ENCODE measurements at places on chromosomes 1 and 21.

DNA sequence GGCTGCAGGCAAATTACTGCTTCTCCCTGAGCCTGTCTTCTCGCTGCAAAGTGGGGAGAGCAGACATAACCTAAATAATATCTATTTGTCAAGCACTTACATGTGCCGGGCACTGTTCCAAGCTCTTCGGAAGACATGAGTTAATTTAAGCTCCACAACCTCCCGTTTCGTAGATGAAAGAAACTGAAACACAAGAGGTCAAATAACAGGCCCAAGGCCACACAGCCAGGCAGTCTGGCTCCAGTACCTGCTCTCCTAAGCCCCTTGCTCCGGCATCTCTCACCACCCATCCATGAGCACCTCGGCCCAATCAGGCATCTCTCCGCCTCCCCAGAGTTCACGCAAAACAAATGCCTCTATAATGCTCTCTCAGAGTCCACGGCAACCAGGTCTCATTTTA is 65.4 kb downstream of the TAS1R2 start:
- no peak for DNase-seq

GRCh38 chr1:160724465-160725242 is 13.0 kb upstream of the CD48 start:
- DNase-seq: no peak

DNA sequence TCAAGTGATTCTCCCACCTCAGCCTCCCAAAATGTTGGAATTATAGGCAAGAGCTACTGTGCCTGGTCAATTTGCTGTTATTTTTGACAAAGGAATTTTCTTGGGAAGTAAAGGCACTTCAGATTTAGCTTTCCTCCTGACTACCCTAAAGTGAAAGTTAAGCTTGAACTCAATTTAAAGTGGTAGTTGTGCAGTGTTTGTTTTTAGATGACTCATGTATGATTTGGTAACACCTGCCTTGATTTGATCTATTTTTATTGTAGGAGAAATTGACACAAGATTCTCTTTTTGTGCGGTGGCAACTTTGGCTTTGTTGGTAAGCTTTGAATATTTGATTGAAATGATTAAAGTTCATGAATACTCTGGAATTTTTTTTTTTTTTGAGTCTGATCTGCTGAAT is 5.0 kb downstream of the RABGGTB start:
- peak; percentile 60 for DNase-seq

- DNase-seq: peak; percentile 91
Observed at GRCh38 chr1:156128654-156129597, 14.4 kb downstream of the LMNA start.

- DNase-seq: peak; percentile 59
Observed at GRCh38 chr1:61056573-61057439, 25.6 kb upstream of the NFIA start.

DNA sequence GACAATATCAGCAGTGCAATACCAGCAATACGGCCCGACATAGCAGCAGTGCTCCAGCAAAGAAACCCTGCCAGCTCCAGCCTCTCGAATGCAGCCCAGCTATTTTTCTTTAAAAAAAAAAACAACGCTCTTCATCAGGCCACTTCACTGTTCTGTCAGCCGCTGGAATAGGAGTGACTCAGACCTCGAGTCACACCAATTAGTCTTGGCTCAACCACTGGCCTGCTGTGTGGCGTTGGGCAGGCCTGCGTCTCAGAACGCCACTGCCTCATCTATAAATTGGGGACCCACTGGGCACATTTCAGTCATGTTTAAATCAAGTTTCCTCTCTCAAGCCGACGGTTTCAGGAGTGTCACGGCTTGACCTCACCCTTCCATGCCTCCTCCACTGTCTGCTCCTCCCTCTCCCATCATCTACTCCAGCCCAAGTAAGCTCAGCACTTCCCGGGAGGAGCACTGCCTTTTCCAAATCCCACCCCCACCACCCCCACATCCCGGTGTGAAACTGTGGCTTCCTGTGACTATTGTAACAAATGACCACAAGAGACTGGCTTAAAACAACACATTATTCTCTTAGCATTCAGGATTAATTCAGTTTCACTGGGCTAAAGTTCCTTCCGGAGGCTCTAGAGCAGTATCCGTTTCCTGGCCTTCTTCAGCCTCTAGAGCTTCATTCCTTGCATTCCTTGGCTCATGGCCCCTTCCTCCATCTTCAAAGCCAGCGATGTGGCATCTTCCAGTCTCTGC is 71.9 kb upstream of the EFHD2 start:
- DNase-seq: peak; percentile 92

GRCh38 chr1:218443255-218443654 is 98.1 kb downstream of the TGFB2 start:
- no peak for DNase-seq

- DNase-seq: no peak
Observed at GRCh38 chr1:78716186-78716585, 66.6 kb downstream of the IFI44 start.

DNA sequence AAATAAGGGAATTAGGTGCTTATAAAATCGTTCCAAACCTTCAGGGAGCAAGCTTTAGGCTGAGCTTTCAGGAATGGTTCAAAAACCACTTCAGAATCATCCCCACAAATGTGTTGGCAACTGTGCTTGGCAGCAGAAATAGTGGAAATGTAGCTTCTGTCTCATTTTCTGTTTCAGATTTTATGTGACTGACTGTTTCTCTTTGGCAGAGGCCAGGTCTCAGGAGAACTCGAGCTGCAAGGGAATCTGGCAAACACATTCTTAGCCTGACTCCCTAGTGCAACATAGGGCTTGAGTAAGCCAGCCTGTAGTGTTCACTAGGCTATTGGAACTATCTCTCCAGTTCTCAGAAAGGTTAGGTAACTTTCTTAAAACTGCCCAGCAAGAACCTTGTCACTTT is 128.6 kb downstream of the PLA2G4A start:
- peak; percentile 66 for DNase-seq

DNA sequence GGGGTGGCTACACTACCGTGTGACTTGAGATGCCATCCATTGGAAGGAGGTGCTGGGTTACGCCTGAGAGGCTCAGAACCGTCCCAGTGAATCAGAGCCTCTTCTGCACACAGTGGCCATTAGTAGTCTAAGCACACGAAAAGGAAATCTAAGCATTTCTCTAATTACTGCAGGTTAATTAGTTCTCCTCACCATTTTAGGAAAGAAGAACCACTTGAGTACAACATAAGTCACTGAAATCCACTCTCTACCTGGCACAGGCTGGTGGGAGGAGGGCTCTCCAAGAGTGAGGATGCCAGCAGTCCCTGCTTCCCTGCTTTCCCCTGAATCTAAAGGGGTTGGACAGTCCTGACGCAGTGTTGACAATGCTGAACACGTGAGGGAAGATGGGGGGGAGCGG is 606.3 kb downstream of the NPHP4 start:
- no peak for DNase-seq

DNA sequence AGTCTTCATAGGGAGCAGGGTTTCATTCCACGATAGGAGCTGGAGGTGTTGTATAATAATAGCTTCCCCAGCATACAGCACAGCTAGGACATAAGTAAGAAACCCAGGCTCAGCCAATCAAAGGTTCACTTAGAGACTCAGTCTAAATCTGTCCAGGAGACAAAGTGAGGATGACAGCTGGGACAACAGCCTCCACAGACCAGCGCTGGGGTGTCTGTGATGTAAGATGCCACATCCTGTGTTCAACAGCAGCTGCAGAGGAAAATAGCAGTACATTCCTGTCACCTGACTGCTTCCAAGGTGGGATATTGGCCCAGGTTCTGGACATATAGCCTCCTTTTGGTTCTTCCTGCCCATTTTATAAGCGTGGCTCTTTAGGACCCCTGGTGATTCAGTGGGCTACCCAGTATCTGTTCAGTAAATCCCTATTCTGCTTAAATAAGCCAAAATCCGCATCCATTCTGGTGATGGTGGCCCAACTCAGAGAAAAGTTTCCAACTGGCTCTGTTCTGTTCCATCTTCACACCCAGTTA is 176.8 kb upstream of the SYT6 start:
- no peak for DNase-seq

GRCh38 chr21:25885405-25885804 is 150.6 kb downstream of the GABPA start:
- no peak for DNase-seq

DNA sequence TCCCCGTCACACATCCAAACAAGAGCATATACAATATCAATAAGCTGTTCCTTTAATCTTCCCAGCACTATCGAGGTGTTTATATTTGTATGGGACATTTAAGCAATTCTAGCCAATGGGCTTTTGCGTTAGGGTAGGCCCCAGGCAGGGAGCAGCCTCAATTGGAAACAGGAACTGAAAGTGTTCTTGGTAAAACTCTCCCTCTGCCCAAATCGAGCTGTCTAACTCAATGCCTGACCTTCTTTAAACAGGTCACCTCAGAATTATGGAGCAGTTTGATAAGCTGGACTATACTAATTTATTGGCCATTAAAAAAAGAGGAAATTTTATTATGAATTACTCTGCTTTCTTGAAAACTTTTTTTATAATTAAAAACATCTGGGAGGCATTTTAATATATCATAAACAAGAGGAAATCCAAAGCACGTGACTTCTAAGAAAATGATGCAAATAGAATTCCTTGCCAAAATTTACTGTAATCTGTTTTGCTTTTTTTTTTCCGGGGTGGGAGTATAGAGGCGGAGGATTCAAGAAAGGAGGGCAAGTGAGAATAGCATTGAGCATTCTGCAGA is 498.1 kb downstream of the LMO4 start:
- DNase-seq: peak; percentile 90

- peak; percentile 44 for DNase-seq
Observed at GRCh38 chr21:25557180-25557579, 50.1 kb downstream of the MRPL39 start.

DNA sequence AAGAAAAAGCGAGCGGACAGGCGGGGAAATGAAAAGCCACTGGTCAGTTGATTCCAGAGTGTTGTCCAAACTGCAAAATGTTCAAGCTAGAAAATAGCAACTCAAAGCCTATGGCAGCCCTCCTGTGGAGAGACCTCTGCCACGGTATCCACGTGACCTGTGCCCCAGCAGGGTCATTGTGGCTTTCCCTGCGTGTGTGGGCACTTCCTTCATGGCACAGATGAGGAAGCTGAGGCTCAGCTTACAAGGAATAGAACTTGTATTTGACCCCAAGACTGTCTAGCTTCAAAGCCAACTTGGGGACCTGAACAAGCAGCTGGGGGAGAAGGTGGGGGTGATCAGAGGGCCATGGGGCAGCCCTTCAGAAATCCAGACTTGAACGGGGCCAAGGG is 15.6 kb upstream of the PLEKHG5 start:
- DNase-seq: no peak

DNA sequence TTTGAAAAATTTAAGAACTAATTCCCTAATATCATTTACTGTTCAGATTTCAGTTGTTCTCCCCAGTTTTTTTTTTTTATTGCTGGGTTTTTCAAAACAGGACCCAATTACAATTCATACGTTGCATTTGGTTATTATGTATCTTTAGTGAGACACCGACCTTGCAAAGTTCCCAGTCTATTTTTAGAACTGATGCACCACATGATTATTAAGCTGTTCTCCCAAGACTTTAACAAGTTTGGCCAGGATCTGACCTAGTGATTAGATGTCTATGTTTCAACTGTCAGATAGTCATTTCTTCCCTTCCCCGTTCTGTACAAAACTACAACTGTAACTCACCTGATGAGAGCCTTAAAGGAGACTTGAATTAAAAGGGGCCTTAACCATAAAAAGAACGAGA is 7.9 kb downstream of the UBE2T start:
- DNase-seq: no peak

DNA sequence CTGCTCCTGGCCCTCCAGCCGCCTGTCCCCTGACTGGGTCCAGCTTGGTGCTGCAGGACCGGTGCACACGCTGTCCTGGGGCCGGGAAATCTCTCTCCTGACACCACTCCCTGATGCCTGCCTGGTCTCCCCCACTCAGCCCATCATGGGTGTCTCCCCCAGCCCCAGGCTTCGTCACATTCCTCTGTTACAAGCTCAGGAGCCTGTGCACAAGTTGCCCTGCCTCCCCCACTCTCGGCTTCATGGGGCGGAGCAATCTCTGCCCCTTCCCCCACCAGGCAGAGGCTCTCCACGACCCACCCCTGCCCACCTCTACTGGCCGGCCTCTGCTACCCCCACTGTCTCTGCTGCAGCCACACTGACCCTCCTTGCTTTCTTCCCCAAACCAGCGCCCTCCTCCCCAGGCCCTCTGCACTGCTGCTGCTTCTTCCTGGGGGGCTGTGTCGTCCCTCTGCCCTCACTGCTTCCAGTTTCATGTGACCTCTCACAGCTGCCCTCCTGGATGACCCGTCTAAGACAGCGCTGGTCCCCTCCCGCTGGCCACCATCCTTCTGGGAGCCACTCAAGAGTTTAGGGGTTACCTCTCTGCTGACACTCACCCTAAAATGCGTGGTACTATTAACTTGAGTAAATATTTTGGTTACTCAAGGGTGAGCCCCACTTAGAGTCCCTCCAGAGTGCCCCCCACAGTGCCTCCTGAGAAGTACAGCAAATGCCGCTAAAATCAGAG is 5.7 kb upstream of the RIPK4 start:
- no peak for DNase-seq

GRCh38 chr1:66552829-66553228 is 18.9 kb downstream of the SGIP1 start:
- DNase-seq: peak; percentile 45

DNA sequence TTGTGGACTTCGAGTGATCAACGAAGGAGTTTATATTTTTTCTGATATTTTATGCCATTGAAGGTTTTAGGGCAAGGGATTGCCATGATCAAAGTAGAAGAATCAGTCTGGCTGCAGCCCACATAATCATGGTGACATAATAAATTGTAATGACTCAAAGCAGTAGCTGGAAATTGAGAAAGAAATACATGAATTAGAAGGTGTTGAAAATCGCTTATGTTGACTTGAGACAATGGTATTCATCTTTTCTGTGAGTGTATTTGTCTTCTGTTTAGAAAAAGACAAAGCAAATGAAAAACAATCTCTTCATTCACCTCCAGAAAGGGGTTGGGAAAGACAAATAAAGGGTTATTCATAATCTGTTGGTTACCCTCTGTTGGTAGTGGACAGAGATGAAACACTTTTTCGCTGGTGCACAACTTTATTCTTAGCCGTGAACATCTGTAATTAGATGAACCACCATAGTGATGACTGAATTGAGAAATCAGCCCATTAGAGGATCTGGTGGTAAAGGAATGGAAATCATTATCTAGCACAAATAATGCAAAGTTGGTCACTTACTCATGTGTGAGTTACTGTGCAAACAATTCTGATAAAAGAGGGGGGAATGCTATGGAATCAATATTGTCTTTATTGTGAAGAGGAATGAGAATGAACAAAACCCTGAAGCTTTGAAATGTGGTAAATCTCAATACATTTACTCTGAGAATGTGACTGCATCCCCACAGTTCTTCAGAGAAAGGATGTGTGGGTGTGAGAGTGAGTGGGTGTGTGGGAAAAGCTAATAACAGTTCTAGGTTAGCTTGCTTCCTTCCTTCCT is 121.8 kb downstream of the NTNG1 start:
- peak; percentile 12 for DNase-seq

- no peak for DNase-seq
Observed at GRCh38 chr1:220527279-220527907, 543 bp upstream of the MARK1 start.

DNA sequence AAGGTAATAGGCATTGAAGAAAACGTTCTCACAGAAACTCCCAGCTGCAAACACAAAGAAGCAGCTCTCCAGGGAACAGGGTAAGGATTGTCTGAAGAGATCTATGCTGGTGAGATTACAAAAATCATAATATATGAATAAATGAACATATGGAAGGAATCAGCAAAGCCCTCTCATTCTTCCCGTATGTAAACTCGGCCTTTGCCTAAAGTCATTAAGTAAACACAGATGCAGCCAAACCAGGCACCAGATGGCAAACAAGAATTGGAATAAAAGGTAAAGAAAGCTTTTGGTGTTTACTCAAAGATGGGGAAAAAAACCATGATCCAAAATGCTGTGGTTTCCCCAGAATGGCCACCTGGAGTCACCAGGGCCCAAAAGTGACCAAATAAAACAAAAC is 76.6 kb upstream of the HOOK1 start:
- DNase-seq: peak; percentile 94

GRCh38 chr1:154967331-154967950 is 3.1 kb downstream of the SHC1 start:
- no peak for DNase-seq
